ENCODE measurements at places on chromosomes 2 and 18.

DNA sequence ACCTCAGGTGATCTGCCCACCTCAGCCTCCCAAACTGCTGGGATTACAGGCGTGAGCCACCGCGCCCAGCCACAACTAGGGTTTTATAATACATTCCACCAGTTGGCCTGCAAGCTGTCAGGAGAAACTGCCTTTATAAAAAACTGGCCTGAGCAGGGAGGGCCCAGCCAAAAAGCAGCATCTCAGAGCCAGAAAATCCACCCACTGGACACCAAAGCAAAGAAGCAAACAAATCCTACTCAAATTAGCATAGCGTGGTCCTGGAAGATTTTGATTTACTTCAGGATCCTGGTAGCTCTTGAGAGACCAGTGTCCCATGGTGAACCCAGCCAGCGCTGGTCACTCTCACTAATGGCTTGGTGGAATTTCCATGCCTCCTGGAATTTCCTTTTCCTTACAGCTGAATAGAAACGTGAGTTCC, 60.0 kb upstream of the PXDN start:
- DNase-seq = no peak

DNA sequence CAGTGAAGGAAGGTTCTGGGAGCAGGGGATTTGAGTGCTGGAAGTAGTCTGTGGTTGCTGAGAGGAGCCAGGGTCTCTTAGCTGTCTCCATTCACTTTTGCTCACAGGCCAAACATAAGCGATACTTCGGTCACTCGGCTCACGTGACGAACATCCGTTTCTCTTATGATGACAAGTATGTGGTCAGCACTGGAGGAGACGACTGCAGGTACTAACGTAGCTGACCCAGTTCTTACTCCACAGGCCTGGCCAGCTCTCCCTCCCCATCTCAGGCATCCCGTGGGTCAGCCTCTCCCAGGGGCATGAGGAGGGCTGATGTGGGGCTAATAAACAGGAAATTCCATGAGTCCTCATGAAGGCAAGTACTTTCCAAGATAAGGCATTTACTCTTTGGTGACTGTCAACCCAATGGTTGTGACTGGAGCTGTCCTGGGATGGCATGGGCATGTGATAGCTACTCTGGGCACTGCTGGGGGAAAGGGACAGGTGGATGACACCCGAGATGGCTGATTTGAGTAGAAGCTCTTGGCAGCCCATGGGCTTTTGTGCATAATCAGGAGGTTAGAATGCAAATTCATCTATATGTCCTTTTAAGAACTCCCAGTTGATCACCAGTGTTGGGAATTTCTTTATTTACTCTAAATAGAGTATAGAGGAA, 81.6 kb downstream of the RTN4 start:
- no peak for DNase-seq

DNA sequence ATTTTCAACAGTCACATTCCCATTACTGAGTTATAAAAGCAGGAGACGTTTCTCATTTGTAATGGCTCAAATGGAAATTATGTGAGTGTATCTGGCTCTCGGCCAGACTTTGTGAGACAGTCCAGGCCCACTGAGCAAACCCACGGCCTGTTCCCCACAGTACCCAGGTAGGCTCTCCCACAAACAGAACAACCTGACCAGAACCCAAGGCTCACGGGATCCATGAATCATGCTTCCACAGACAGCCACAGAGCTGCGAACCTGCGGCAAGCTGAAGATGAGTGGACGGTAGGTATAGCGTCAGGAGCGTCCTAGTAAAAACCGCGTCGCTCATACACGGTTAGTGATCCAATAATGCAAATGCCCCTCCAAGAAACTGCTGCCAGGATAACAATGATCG, 34.2 kb downstream of the NDUFA10 start:
- DNase-seq = no peak

DNA sequence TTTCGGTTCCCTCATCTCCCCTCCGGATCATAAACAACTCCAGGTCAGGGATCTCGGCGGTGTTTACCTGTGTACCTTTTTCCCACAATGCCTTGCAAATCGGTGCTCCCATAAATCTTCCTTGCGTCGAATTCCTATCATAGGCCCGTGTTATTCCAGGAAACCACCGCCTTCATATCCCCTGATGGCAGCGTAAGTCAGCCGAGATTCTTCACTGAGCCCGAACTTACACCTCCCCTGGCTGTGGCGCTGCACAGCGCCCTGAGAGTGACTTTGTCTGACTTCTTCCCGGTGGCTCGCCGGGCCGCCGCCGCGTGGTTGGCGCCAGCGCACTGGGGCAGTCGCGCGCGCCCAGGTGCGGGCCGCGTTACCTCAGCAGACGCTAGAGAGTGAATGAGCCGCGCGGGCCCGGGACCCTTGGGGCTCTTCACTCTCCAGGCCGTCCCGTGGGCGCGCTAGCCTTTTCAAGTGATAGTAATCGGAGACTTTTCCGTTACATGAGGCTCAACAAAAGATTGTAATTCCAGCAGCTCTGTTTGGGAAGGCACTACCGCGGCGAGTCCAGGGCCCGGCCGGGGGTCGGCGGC, 101.6 kb downstream of the SPTBN1 start:
- DNase-seq = peak; percentile 79

GRCh38 chr2:230714136-230714480, 1.5 kb downstream of the CAB39 start:
- peak; percentile 68 for DNase-seq

DNA sequence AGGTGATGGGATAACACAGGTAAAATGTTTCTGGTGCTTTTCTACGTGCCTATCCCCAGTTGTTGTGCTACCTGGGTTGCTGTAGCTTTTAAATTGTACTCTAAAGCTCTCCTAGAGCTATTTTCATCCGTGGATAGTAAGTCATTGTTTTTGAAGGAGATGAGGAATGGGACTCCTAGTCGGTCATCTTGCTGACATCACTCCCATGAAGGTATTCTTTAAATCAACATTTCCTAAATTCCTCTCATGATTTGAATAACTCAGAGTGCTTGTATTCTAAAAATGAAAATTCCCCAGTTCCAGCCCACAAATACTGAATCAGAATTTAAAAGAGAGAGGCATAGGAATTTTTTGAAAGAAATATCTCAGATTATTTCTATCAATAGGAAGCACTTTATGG, 44.3 kb downstream of the CCDC148 start:
- no peak for DNase-seq

- DNase-seq = no peak
These were observed 77.4 kb upstream of the ZCCHC2 start for GRCh38 chr18:62445386-62445917.

- DNase-seq = no peak
These were observed 372.7 kb downstream of the FBXO15 start for GRCh38 chr18:73774811-73775509.

GRCh38 chr2:155393406-155393805, 694.9 kb downstream of the KCNJ3 start:
- no peak for DNase-seq

All from NAMALWA (cell line).